Cardiac septum (tissue), 1 donor: ENCODE measurements at places on chromosomes 6 and 20. TPM values are rescaled to one million over a fixed set of nuclear protein-coding genes. Genes with fewer than 3 reads are reported as not detected.

The RMND1 gene
- 11.5 TPM for total RNA-seq

The MUCL3 gene
- total RNA-seq: not detected

The OPRM1 gene
- total RNA-seq: not detected

The DNAH8 gene
- 0.03 TPM for total RNA-seq

The DSN1 gene
- total RNA-seq: 3.8 TPM

The PSORS1C1 gene
- 3.9 TPM for total RNA-seq

The SNX9 gene
- total RNA-seq: 34.2 TPM

The EYA2 gene
- total RNA-seq: 0.40 TPM

The MYLK4 gene
- total RNA-seq: 0.51 TPM

The IP6K3 gene
- 16.6 TPM for total RNA-seq

The PAK5 gene
- total RNA-seq: not detected

The MEI4 gene
- not detected for total RNA-seq

The IL20RA gene
- 0.32 TPM for total RNA-seq

The PLG gene
- total RNA-seq: not detected

The SCRT2 gene
- not detected for total RNA-seq

The ARMC2 gene
- 11.0 TPM for total RNA-seq

The JPH2 gene
- 182 TPM for total RNA-seq

The SLC17A1 gene
- not detected for total RNA-seq

- no peak for DNase-seq
Measured at GRCh38 chr6:96014846-96015517, 792 bp upstream of the FUT9 start.

- peak; percentile 78 for DNase-seq
Measured at GRCh38 chr20:57498425-57499400, 26.2 kb downstream of the CTCFL start.

GRCh38 chr20:14062171-14062570 is 66.9 kb downstream of the MACROD2 start:
- no peak for DNase-seq

- no peak for DNase-seq
Measured at GRCh38 chr6:137210903-137211302, 8.3 kb downstream of the IFNGR1 start.

- DNase-seq: no peak
Measured at GRCh38 chr6:53100561-53100960, 35.4 kb downstream of the FBXO9 start.

- no peak for DNase-seq
Measured at GRCh38 chr6:143232849-143233248, 172.2 kb downstream of the AIG1 start.

- DNase-seq: no peak
Measured at GRCh38 chr6:134464690-134465411, 146.9 kb upstream of the SGK1 start.

- no peak for DNase-seq
Measured at GRCh38 chr6:1263039-1263849, 48.7 kb upstream of the FOXQ1 start.

- DNase-seq: no peak
Measured at GRCh38 chr6:25606151-25606550, 45.9 kb upstream of the SCGN start.

GRCh38 chr6:74075323-74075722 is 379.3 kb downstream of the CD109 start:
- DNase-seq: no peak

GRCh38 chr6:143675382-143675900 is 2.3 kb upstream of the PHACTR2 start:
- DNase-seq: no peak

GRCh38 chr20:57930351-57930750 is 220.5 kb upstream of the PMEPA1 start:
- no peak for DNase-seq

GRCh38 chr6:3457710-3458602 is 1.1 kb upstream of the SLC22A23 start:
- DNase-seq: no peak

GRCh38 chr20:41657655-41658054 is 39.5 kb upstream of the CHD6 start:
- DNase-seq: no peak

GRCh38 chr6:107399935-107400334 is 59.4 kb downstream of the PDSS2 start:
- no peak for DNase-seq

- DNase-seq: no peak
Measured at GRCh38 chr6:157547112-157547511, 166.1 kb downstream of the ZDHHC14 start.

- no peak for DNase-seq
Measured at GRCh38 chr6:5425267-5425666, 164.0 kb downstream of the FARS2 start.

DNA sequence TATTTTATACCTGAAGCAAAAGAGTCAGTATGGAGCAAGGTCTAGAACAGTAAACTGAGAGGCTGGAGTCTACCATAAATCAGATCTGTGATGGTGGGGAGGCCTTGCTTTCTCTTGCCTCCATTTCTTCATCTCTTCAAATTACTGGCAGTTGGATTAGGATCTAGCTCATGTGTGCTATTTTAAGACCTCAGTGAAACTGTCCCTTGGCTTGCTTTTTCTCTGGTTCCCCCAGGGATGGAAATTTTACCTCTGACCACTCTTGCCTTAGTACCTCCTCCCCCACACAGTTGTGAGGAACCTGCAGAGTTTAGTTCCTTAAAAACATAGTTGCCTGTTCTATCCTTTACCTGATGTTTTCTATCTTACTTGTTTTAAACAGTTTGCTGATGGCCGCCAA is 8.5 kb downstream of the TMEM14B start:
- no peak for DNase-seq

- DNase-seq: no peak
Measured at GRCh38 chr20:38892091-38892981, 33.9 kb upstream of the FAM83D start.

DNA sequence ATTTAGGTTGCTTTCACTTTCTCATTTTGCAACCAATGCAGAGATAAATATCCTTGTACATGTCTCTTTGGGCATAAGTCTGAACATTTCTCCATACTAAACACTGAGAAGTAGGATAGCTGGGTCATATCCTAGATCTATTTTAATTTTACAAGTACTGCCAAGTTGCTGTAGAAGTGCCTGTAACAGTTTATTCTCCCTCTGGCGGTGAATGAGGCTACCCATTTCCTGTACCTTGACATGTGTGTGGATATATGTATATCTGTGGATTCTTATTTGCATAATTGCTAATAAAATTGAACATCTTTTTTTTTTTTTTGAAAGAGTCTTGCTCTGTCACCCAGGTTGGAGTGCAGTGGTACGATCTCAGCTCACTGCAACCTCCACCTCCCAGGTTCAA is 48.0 kb upstream of the PNRC1 start:
- DNase-seq: no peak

DNA sequence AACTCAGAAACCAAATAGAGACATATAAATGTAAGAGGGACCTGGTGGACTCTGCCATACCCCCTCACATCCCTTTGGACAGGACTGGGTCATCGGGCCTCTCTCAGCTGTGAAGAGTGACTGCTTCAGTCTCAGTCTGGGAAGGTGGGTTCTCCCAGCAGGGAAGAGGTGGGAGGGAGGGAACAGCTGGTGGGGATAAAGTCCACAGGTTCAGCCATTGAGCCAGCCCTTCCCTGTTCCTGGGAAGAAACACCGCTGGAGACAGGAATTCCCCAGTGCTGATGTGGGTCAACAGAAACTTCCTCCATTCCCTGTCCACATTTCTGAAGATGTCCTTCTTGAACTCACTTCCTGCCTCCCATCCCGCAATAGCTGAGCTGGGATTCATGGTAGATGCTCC is 209.2 kb upstream of the PMEPA1 start:
- no peak for DNase-seq

GRCh38 chr6:150263765-150264404 is 104.9 kb upstream of the IYD start:
- no peak for DNase-seq

DNA sequence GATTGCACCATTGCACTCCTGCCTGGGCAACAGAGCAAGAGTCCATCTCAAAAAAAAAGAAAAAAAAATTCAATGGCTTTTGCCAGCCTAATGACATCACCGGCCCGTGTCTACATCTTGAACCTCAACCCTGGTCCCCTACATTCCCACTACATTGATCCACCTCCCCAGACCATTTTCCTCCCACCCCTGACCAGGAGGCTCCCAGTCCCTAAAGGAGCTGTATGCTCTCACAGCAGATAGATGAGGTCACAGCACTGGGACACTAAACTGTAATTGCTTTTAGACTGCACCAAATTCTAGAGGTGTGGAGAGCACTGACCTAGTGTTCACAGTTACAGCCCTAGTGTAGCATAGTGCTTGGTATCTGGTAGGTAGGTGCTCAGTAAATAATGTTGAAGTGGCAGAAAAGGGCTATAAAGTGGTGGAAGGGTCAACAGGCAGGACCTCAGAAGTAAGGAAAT is 10.7 kb downstream of the TGIF2 start:
- DNase-seq: no peak

GRCh38 chr20:51128198-51128597 is 105.3 kb upstream of the KCNG1 start:
- DNase-seq: no peak

DNA sequence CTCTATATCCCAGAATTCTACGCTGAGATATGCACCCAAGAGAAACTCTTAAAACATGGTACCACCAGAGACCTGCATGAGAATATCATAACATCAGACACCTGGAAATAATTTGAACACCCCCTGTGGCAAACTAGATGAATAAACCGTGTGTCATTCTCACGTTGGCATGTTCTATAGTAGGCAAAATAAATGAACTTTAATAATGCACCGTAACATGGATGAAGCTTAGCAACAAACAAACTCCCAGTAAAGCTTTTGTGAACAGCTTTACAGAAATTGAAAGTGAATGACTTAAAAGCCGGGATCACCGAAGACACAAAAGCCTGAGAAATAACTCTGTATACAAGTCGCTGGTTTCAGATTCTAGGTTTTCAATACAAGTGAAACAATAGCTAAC is 1166.8 kb upstream of the CITED2 start:
- DNase-seq: no peak

- no peak for DNase-seq
Measured at GRCh38 chr20:60453388-60454246, 495.4 kb downstream of the CDH26 start.
